Amygdala (tissue), 56 donors: ENCODE measurements at places on chromosomes 6 and 20.

- no peak for DNase-seq
Measured at GRCh38 chr6:73954881-73955280, 258.9 kb downstream of the CD109 start.

- no peak for DNase-seq
Measured at GRCh38 chr20:49278818-49279676, 1.2 kb upstream of the ZNFX1 start.

DNA sequence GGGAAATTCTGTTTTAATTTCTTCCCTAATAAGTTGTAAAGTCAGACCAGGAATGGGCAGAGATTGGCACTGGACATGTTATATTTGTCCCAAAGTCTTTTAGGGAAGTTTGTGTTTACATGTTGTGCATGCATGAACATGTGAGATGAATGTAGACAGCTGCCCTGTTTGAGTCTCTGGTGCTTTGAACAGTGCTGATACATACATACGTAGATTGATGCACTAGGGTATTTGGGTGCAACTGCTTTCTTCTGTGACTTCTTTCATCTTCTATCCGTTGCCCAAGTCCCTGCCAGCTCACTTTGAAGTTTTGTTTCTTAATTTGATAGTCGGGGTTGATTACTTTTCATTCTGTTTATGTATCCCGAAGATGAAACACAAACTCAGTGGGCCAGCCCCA is 200.6 kb downstream of the DTNBP1 start:
- DNase-seq, result no peak

- DNase-seq, result no peak
Measured at GRCh38 chr20:42399802-42400201, 781.6 kb upstream of the CHD6 start.

DNA sequence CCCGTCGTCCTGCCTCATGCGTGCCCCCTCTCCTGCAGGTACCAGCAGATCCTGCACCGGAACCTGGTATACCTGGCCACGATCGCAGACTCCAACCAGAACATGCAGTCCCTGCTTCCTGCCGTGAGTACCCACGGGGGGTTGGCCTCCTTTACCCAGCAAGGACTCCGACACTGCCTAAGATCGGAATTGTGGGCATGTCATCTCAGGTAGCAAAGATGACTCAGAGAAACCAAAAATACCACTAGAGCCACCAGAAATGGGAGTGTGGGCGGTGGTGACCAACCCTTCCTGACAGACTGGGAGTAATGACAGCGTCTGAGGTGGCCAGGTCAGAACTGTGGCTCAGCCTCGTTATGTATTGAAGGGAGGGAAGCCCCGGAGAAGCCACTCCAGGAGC is 16.3 kb downstream of the SS18L1 start:
- no peak for DNase-seq

GRCh38 chr6:143123941-143124340 is 63.3 kb downstream of the AIG1 start:
- DNase-seq, result no peak
